Activated T-cell treated with anti-CD3 and anti-CD28 coated beads, Interleukin-2, amount 50 U/mL, for 24 hours (primary cell): ENCODE measurements at places on chromosomes 11 and 22.

- DNase-seq = no peak
Measured at GRCh38 chr11:6598555-6598954, 4.9 kb downstream of the RRP8 start.

GRCh38 chr22:20647586-20648305 lies 126.2 kb upstream of the SERPIND1 start:
- no peak for DNase-seq

DNA sequence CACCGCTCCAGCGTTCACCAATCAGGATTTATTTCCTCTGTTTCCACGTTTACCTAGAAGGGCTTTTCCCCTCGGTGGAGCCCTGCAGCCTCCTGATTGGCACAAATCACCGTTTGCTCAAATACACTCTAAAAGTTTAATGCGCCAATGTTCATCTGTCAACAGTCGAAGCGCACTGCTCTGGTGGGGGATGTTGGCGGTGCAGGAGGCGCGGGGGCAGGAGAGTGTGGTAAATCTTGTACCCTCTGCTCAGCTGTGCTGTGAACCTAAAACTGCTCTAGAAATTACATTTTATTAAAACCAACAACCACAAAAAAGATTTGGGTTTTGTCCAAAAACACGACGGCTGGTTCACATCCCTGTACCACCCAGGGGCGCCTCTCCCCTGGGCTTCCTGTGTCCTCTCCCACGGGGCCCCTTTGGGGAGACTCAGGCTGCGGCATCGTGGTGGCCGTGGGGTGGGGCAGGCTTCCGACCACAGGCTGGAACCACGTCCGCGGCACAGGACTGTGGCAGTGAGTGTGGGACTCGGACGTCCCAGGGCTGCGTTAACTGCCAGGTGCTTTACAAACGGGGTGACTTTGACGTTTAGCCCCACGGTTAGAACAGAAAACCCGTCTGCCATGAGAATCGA lies 13.5 kb downstream of the TTLL8 start:
- no peak for DNase-seq

DNA sequence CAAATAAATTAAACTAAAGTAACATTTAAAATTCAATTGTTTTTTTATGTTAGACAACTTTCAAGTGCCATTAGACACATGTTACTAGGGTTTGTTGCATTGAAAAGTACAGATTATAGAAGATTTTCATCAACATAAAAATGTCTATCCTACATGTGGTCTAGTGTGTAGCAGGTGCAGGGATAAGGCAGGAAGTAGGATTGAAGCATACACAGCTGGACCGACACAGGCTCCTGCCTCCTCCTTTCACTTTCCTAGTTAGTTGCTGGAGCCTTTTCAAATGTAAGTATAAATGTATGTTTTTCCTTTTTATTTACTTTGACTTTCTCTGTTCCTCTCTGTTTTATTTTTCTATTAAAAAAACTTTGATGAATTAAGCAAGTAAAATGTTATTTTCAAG lies 246.9 kb upstream of the LUZP2 start:
- no peak for DNase-seq

DNA sequence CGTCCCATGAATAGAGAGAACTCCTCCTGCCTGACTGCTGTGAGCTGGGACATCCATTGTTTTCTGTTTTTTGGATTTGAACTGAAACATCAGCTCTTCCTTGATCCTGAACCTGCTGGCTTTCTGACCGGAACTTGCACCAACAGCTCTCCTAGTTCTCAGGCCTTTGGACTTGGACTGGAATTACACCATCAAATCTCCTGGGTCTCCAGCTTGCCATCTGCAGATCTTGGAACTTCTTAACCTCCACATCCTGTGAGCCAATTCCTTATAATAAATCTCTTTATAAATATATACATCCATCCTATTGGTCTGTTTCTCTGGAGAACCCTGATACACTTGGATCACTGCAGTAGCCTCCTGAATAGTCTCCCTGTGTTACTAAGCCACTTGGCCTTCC lies 42.1 kb downstream of the HTR3A start:
- DNase-seq = no peak

GRCh38 chr22:18000441-18001039 lies 23.8 kb downstream of the MICAL3 start:
- peak; percentile 60 for DNase-seq

DNA sequence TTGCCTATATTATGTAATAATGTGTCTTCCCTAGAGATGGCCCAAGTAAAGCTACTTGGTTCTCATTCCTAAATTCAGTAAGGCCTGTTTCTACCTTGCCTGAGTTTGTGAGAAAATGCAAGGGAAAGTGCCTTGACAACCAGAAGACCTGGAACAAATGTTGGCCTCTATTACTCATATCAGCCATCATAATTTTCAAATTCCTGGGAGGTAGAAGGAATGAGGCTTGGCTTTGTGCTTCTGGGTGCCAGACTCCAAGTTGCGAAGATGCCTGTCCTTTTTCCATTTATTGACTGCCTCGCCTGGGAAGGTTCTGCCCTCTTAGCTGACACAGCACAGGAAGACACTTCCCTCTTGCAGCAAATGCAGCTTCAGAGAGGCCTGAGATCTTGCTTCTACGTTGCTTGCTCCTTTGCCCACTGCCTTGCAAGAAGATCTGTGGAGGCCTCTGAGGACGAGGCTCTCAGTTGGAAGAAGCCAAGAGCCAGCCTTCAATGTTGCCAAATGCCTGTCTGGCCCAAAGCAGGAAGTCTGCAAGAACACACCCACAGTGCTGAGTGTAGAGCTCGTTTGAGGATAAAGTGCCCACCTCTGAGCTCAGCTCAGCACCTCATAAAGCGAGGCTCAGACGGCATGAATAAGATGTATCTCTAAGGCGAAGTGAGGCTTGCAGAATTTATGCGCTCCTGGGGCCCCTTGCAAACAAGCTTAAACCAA lies 120.1 kb downstream of the GALNT18 start:
- DNase-seq = no peak

GRCh38 chr11:112185883-112186282 lies 10.6 kb downstream of the BCO2 start:
- no peak for DNase-seq
